ENCODE measurements at places on chromosomes 1 and 21.

- no peak for DNase-seq
These were observed 26.5 kb upstream of the NTPCR start for GRCh38 chr1:232923739-232924386.

GRCh38 chr1:206941766-206942418 lies 4.4 kb downstream of the PIGR start:
- DNase-seq, result no peak

DNA sequence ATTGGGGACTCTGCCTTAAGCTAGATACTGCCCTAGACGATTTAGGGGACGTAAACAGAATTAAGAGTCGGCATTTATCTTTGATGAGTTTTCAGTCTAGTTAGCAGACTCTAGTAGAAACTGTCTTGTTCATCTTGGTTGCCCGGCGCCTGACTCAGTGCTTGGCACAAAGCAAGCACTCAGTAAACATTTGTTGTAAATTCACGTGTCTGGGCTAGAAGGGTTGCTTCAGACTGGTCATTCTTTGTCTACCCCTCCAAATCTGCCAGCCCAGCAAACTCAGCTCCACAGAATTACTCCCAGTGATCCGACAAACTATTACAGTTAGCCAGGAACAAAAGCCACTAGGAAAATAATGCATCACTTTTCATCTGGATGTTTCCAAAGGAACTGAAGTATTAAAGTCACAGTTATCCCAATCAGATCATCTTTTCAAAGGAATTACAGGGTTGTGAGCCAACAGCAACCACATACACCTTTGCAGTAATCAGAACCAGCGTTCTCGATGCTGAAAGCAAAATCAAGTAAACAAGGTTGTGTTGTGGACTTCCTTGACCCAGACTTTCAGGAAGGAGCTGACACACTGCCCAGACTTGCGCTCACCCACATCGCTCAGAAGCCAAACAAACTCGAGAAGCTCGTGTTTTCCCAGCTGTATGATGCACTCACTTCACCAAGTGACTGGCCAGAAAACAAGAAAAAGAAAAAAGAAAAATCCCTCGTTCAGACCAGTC lies 66.5 kb upstream of the GADD45A start:
- DNase-seq, result no peak

DNA sequence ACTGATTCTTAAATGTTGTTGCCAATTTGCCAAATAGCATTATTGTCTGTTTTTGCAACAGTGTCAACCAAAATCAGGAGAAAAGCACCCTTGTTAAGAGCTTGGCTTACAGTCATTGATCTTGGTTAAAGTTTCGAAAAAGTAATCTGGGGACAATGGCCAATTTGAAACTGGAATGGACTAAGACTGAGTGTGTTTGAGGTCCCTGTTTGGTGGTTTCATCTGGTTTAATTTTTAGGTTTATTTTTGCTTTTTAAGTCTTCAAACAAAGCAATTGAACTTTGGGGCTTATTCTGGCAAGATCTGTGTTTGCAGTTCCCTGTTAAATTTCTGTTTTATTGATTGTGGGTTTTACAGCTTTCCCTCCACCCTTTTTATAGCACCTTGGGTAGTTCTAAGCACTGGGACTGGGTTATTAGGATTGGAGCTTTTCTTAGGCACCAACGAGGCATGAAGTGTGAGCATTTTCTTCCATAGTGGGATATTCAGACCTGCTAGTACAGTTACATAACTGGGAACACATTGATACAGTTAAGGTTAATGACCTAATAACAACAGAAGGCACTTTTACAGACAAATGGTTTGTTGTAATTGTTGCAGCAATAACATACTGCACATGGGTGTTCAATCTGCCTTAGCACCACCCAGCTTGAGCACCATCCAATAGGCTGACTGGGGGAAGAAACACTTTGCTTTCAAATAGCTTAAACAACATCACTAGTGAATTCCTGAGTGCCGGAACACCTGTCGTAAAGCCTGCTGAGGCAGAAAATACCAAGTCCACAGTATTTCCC lies 40.6 kb upstream of the MAP10 start:
- DNase-seq, result no peak

- DNase-seq, result no peak
These were observed 5.2 kb upstream of the TARBP1 start for GRCh38 chr1:234484218-234484617.

DNA sequence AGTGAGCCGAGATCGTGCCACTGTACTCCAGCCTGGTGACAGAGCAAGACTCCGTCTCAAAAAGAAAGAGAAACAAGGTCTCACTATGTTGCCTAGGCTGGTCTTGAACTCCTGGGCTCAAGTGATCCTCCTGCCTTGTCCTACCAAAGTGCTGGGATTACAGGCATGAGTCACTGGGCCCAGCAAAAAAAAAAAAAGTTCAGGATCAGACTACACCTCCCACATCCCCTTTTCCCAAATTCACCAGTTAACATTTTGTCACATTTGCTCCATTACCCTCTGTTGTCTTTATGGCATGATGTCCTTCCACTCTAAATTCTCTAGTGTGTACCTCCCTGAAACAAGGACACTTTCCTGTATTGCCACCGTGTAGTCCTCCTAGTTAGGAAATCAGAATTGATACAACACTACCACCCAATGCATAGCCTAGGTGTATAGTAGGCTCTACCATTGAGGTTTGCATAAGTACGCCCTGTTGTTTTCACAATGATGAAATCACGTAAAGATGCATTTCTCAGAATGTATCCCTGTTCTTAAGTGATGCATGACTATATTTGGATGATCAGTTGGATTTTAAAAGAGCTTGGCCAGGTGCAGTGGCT lies 10.7 kb downstream of the SPEN start:
- DNase-seq, result no peak

DNA sequence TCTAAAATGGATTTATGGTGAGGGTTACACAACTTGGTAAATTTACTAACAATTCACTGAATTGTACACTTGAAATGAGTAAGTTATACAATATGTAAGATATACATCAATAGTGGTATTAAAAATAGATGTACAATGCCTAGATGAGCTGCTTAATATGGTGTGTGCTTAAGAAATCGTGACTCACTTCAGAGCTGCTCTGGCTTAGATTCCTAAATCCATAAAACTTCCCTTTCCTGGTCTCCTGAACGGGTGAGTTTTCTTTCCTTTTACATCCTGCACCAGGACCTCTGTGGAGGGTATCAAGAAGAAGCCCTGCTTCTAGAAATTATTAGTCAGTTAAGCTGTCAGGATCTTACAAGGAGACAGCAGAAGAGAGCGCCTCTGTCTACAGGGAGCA lies 30.4 kb downstream of the H3-3A start:
- no peak for DNase-seq

GRCh38 chr21:16418226-16418625 lies 688.4 kb downstream of the USP25 start:
- DNase-seq, result peak; percentile 57

GRCh38 chr21:34997294-34997693 lies 51.8 kb downstream of the RUNX1 start:
- DNase-seq, result no peak

DNA sequence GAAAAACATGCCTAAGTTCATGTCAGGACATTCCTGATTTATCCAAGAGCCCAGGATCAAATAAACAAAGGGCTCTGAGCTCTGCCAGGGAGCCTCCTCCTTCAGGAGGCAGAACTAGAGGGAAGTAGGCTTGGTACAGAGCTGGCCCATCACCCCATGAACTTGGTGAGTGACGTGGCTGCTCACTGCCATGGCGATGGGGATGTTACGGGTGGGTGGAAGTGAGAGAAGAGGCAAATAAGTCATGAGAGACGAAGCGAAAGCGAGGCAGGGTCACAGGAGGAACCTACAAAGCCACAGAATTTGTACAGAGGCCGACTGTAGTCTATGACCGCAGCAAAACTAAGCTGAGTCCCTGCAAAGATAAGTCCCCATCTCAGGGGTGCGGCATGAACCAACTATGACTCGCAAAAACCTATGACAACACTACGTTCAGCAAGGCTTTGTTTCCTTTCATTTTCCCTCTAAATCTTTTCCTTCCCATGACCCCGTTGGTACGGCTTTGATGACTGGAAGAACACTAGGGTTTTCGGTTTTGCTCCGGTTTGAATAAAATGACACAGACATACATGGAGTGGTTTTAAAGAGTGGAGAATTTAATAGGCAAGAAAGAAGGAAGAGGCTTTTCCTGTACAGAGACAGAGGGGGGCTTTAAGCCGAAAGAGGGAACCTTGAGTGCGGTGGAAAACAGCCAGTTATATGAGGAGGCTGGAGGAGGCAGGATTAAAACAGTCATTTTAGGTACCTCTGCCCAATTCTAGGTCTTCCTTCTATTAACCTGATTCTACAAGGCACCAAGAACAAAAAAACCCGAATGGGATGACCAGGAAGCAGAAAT lies 74.1 kb downstream of the CD46 start:
- DNase-seq, result no peak

GRCh38 chr21:29378832-29379231 lies 80.1 kb downstream of the BACH1 start:
- no peak for DNase-seq

GRCh38 chr1:37038227-37039093 lies 4.1 kb upstream of the GRIK3 start:
- DNase-seq, result peak; percentile 69

DNA sequence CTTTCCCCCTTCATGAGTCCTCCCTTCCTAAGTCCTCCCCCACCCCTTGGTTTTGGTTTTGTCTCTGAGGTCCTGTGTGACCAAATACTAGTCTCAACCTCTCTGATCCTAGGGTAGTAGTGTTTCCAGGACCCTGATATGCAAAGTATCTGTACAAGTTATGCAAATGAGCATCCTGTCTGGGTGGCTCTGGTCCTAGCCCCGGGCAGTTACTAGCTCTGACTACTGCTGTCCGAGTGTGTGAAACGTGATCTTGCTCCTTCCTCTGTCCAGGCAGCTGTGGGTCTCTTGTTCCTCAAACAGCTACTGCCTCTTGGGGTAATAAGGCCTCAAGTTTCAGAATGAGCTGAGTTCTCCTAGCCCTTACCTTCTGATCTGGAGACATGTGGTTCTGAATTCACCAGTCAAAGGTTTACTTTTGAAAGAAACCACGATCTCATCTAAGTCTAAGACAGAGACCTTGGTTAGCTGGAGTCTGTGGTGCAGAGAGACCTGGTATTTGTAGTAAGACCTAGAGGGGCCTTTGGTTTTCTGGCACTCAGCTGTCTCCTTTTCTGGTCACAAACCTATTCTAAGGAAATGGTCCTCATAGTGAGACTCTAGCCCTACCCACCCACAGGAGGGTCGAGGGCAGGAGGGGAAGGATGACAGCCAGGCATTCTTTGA lies 31.0 kb upstream of the IL19 start:
- no peak for DNase-seq

DNA sequence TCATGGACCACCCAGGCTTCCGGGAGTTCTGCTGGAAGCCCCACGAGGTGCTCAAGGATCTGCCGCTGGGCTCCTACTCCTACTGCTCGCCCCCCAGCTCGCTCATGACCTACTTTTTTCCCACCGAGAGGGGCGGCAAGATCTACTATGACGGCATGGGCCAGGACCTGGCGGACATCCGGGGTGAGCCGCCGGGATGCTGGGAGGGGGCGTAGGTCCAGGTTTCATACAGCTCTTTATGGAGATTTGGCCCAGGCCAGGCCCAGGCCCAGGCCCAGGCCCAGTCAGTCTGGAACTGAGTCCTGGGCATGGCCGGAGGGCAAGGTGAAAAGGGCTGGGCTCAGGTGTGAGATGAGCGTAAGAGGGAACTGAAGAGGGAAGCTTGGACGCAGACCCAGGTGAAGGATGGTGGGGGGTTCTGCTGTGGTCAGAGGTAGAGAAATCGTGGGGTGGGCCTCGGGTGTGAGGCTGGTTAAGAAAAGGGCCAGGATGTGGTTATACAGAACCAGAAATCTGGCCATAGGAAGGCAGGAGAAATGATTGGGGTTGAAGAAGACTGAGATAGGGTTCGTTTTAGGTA lies 23.0 kb downstream of the DISP3 start:
- no peak for DNase-seq

DNA sequence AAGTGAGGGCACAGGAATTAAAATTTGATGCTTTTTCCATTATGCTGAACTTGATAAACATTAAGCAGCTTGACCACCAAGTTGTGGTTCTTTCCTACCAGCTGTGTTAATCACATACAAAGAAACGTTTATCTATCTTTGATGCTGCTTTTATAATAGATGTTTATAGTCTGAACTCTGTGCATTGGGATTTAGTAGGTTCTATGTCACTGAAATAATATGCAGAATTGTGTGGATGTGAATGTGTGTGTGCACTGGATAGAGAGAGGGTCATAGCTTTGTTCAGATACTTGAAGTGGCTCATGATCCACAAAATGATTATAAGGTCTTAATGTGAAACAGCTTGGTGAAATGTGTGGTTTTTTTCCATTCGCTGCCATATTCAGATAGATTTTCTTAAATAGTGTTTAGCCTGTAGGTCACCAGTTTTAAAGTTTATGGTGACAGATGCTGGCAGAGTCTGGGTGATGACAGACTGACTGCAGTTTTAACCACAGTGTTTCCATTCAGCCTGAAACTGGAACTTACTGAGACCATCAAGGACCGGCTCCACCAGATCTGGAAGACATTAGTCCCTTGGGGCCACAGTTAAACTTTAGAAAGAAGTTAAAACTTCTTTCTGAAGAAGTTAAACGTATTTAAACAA lies 10.2 kb downstream of the DDI2 start:
- DNase-seq, result no peak

GRCh38 chr21:35925497-35925896 lies 134.8 kb downstream of the SETD4 start:
- no peak for DNase-seq

DNA sequence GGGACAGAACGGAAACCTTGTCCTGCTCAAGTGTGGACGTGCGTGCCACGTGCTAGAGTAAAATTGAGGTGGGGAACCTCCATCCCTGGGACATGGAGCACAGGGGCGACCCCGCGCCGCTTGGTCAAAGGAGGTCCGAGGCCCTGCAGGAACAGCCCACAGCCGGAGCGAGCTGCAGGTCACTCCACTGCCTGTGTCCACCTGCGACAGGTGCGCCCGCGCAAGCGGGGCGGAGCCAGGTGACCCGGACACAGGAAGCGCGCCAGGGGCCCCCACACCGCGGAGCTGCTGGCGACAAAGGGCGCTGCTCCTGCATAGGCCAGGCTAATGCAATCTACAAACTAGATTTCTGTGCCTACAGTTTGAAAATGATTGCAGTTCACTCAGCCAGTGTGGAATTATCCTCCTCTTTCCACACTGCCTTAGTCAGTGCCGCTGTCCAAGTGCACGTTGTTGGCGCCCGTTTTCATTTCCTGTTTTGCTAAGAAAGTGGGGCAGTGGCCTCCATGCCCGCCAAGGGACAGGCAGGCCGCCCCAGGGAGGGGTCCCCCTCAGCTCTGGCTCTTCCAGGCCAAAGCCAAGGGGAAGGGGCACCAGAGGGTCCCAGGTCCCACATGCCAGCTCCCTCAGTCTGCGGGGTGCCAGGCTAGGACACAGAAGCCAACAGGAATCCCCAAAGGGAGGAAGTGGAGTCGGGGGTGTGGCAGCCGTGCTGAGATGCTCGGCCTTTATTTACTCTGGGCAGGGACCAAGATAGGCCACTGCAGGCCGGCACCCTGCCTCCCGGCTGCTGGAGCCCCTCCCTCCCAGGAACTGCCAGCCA lies 4.3 kb upstream of the NADK start:
- DNase-seq, result no peak

DNA sequence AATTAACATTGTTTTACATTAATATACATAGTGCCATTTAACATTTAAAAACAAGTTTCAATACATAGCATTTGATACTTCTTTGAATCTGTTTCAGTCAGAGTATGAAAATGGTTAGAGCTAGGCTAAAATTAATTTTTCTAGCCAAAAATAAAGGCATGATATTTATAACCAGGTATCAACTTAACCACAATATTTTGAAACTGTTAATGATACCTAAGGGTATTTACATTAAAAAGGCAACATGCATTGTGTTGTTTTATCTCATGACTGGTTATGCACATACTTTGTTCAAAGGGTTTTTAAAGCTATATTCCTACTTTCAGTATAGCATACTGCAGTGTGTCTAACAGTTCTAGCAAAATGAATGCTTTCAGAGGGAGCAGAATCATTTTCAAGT lies 130.0 kb downstream of the HS2ST1 start:
- no peak for DNase-seq

All from cerebellar cortex (tissue), 1 donor.